Hypothalamus (tissue), 51 donors: ENCODE measurements at places on chromosomes 1 and 21.

- no peak for DNase-seq
Observed at GRCh38 chr1:165595246-165595938, 35.6 kb upstream of the MGST3 start.

GRCh38 chr1:91579658-91580228, 79.1 kb downstream of the CDC7 start:
- no peak for DNase-seq

DNA sequence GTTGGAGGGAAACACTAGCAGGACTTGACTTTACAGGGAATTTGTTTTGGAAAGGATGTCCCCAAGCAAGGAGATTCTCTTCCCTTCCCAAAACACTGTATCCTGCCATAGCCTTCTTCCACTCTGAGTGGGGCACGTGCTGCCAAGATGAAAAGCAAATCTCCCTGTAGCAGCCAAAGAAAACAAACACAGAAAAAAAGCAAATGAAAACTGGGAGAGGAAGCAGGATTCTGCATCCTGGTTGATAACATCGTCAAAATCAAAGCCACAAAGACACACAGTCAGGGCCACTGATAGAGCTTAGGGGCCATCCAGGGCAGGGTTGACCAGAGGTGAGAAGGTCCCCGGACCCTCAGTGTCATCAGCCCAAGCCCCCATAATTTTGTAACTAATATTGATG, 16.0 kb upstream of the MTARC2 start:
- DNase-seq: no peak

GRCh38 chr1:54379555-54380289, 26.5 kb downstream of the SSBP3 start:
- DNase-seq: peak; percentile 11

DNA sequence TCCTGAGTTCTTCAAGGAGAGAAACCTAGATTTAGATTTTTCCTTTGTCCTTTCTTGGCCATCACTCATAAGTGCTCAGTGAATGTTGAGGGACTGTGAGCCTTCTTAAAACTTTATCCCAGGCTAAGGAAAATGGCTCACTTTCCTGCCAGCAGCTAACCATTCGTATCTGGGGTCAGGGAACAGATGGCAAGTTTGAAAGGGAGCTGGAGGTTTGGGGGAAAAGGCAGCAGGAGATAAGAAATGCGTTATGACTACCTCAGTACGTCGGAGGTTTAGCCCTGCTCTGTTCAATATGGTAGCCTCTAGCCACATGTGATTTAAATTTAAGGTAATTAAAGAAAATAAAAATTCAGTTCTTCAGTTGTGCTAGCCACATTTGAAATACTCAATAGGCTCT, 13.3 kb downstream of the RRP15 start:
- no peak for DNase-seq

DNA sequence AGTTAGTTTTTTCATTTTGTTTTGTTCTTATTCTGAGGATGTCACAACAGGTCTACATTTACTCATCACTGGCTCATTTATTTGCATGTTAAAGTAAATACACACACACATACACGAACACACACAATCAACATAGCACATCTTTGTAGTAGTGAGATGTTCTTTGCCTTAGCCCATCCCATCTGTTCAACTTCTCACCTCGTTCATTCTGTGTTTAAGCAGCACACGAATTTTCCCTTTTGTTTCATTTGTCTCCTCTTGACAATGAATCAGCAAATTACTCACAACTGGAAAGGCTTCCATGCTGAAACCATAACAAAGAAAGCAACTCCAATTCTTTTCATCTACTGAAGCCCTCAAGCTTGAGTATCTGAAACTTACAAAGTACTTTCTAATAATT, 133.3 kb upstream of the CHRM3 start:
- no peak for DNase-seq

DNA sequence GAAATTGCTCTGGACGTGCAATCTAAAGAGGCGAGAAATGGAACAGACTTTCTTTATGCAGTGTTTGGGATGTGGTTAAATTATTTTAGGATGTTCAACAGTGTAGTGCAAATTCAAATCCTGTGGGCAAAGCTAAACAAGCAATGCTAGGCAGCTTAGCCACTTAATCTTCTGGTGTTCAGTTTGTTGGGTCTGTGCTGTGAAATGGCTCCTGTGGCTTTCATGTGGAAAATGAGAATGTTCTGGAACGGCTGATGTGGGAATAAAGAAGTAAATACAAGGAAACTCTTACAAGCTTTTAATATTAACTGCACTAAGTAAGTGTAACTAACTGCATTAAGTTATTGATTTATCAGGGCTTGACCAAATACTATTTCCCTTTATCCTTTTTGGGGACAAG, 766.6 kb downstream of the ADGRL2 start:
- DNase-seq: no peak

- peak; percentile 58 for DNase-seq
Observed at GRCh38 chr1:61077676-61078541, 4.5 kb upstream of the NFIA start.

DNA sequence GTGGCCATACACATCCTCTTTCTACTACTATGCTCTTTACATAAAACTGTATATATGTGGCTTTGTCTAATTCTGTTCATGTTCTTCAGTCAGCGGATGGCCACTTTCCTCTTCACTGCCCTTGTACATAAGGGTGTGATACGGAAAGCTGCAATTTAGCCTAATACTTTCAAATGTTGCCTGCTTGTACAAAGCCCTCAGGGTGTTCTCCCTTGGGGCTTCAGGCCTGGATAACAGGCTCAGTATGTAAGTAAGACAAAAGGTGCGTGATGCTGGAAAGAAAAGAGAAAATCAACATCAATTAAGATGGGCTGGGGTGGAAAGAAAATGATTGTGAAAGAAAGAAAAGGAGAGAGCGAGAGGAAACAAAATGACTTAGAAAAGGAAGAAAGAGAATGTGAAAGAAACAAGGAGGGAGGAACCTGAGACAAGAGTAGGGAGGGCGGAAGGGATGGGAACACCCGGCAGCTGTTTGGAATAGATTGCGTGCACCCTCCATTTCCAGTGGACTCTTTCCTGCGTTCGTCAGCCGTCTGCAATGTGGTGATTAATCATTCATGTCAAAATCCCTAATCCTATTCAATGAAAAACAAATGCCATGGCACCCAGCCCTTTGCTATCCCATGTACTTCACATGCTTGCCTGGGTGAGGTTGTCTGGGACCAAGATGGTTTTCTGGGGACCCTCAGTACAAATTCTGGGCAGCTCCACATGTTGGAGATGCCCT, 553.6 kb downstream of the NUF2 start:
- no peak for DNase-seq

DNA sequence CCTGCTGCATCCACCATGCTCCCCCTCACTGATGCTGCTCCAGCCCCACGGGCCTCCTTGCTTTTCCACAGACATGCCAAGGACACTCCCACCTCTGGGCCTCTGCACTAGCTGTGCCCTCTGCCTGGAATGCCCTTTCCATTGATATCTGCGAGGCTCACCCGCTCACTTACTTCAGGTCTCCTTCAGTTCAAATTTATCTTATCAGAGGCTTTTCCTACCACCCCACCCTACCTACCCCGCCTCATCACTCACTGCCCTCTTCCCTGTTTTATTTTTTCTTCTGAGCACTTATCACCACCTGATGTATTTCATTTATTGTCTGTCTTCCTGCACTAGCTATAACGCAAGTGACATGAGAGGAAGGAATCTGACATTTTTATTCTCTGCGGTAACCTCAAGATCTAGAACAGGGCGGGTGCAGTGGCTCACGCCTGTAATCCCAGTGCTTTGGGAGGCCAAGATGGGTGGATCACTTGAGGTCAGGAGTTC, 7.0 kb downstream of the HSPG2 start:
- DNase-seq: no peak

DNA sequence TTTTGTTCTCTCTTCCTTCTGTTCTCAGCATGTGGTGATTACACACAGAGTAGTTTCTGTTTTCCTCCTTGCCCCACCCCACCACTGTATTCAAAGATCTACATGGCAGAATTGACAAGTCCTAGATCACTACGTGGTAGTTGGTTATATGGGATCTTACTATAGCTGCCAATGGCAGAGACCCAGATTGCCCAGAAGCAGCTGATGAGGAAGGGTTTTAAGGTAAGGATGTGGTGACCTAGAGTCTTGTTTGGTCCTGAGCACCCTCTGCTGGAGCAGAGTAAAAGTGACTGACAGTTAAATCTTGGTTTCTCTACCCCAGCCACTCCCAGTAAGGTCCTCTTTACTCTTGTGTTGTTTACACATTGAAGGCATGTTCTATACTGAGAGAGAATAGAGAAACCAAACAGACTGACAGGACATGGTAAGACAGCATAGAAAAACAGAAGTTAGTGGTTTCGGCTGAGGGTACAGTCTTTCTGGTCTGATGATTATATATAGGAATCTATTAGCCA, 22.8 kb upstream of the STRIP1 start:
- no peak for DNase-seq

DNA sequence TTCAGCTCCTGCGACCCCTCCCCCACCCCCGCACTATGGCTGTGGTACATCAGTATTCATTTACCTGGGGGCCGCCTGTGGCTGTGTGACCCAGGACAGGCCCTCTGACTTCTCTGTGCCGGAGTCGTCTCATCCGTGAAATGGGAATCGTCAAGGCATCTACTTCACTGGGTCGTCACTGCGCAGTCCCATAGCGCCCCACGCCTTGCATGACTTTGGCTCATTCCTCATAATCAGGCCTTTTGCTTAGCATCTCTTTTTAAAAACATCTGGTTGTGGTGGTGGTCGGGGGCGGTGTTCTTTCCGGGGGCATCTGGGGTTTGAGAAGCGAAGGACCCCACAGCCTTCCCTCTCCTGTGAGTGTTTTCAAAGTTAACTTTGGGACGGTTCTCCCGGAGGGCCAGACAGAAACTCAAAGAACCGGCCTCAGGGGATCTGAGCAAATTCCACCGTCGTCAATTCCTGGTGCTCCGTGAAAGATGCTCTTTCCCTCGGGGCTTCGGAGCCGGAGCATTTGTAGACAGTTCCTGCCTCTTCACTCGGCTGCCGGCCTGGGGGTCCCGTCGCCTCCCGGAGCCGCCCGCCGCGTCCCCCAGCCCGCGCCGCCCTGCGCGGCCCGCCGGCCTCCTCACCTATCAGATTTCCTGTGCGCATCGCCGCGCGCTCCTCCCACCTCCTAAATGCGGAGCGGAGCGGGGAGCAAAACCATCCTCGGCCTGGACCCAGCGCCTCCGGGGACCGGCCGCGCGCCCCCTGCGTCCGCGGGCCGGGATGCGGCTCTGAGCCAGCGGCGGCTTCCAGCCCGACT, at the start of gene B3GALT5:
B3GALT5 (plus strand) TSS at position 708 of the 808 bp plus-strand sequence. CDS start 47,620 bp downstream, outside the sequence.
- DNase-seq: no peak

- DNase-seq: no peak
Observed at GRCh38 chr1:12383001-12383400, 153.2 kb downstream of the VPS13D start.

DNA sequence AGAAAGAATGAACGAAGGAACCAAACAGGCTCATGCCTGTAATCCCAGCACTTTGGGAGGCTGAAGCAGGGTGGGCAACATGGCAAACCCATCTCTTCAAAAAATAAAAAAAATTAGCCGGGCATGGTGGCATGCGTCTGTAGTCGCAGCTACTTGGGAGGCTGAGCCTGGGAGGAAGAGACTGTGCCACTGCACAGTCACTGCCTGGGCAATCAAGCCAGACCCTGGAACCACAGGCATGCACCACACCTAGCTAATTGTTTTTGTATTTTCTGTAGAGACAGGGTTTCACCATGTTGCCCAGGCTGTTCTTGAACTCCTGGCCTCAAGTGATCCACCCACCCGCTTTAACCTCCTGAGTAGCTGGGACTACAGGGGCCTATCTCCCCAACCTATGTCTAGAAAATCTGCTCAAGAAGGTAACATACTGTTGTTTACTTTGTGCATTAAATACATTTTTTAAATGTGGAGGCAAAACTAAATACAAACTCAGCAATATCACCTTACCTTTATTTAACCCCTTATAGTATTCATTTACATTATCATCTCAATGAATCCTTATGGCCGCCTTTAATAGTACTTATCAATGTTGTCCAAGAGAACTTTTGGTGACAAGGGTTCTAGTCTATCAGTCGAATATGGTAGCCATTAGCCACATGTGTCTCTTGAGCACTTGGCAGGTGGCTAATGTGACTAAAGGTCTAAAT, 2.7 kb downstream of the KHDC4 start:
- DNase-seq: no peak

- DNase-seq: no peak
Observed at GRCh38 chr21:26715878-26716506, 129.2 kb downstream of the ADAMTS1 start.

DNA sequence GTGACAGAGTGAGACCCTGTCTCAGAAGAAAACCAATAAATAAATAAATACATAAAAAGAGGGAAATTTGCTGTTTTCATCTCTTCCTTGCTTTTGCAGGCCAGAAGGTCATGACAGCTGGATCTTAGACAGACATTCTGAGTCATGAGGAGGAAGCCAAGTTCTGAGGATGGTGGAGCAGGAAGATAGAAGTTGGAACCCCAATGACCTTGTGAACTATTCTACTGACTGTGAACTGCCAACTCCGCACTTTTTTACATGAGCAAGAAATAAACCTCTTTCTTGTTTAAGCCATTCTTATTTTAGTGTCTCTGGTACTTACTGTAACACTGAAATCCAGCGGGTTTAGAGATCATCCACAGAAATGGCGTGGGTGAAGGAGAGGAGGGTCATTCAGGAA, 8.5 kb downstream of the CD84 start:
- no peak for DNase-seq
